ENCODE measurements at places on chromosomes 16 and 17.

DNA sequence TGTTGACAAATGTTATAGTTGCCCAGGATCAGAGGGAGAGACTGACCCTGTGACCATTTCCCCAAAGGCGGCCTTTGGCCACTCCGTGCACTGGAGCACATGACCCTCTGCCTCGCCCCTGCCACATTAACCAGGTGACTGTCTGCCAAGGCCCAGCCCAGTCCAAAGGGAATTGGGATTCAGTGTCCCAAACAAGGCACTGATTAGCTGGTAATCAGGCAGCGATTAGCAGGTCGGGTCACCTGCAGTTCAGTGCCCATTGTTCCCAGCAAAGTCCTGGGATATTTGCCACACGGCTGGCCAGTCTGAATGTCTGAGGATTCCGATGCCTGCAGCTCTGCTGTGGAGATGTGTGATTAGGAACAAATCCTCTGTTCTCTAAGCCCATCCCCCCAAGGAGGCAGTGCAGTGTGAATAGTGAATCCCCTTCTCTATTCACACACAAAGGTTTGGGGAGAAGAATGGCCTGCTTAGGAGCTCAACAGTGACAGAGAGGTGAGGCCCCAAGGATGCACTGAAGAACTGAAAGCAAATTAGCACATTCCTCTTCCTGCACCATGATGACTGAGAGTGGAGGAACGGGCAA, 123.1 kb upstream of the MAF start:
- DNase-seq, result no peak

DNA sequence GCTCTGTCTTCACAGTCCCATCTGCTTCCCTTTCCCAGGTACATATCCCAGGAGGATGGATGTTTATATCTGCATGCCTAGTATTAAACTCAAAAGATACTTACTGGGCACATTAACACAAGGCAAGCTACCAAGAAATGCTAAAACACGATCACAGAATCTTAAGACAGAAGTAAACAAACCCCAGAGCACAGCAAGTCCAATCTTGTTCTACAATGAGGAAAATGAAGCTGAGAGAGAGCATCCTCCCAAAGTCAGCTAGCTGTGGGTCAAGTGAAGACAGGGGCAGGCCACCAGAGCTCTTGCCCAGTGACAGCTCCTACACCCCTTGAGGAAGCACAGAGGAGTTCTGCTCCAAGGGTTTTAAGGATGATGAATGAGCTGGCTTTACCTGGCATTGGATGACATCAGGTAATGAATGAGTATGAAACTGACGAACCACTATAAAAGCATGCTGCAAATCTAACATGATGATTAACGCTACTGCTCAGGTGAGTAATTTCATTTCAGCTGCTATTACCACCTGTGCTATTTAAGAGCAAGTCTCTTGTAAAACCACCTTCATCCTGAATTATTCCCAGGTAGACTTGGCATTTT, 20.3 kb downstream of the XPO6 start:
- no peak for DNase-seq

DNA sequence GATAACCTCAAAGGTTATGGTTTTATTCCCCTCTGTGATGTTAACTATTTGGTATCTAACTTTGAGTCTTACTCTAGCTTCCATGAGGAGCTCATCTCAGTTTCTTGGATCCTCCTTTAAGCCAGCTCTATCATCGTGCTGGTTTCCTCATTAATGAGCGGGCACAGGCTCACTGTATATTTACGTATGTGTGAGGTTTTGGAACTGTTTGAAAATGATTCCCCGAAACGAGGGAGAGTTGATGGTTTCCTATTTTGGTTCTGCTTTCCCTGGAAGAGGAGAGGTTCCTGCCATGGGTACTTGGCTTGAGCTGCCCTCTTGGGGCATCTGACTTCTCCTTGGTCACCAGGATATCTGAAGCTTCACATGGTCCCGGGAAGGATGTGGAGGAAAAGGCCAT, 32.7 kb upstream of the PIK3R6 start:
- no peak for DNase-seq

DNA sequence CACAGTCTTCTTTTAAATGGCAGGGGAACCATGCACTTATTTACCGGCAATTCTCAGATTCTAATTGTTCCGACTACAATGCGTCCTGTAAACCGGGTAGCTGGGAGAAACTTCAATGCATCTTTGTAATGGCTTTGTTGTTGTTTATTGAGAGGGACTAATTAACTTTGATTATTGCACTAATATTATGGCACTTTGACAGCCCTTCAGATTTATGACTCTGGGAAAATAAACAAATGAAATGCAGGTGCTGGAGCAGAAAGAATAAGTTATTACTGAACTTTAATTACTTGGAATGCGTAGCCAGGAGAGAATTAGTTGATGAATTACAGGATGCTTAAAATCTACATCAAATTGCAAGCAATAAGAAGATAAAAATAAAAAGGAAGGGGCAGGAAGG, 77.0 kb downstream of the WWOX start:
- no peak for DNase-seq

DNA sequence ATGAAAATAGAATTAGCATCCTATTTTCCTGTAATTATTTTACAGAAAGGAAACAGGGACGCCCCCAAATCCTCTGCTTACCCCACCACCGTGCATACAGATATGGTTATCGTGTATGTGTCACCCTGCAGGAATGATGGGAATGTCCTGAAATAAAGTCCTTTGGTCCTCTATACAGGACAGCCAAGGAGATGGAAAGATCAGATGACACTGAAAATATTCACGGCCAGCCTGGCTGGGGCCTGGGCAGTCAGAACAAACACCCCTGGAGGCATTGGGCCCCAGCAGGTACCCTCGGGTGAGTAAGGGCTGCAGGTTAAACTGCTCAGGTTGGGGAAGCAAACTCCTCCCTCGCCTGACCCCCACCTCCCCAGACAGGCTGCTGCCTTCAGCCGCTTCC, 368.0 kb downstream of the FOXL1 start:
- no peak for DNase-seq

DNA sequence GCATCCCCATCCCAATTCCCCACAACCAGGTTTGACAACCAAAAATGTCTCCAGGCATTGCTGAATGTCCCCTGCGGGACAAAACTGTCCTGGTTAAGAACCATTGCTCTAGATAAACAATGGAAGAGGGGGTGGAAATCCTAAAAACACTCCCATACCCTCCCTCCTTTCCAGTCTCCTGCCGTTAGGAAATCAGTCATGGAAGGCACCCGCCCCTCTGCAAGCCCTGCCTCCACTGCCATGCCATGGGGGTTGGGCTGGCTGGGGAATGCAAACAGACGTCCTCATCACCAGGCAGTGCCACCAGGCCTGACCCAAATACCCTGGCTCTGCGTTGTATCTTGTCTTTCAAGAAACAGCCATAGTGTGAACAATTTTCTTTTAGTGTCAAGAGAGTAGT, 57.5 kb downstream of the CYTH1 start:
- DNase-seq, result peak; percentile 24

- DNase-seq, result no peak
Measured at GRCh38 chr17:1529863-1530262, 13.5 kb upstream of the INPP5K start.

DNA sequence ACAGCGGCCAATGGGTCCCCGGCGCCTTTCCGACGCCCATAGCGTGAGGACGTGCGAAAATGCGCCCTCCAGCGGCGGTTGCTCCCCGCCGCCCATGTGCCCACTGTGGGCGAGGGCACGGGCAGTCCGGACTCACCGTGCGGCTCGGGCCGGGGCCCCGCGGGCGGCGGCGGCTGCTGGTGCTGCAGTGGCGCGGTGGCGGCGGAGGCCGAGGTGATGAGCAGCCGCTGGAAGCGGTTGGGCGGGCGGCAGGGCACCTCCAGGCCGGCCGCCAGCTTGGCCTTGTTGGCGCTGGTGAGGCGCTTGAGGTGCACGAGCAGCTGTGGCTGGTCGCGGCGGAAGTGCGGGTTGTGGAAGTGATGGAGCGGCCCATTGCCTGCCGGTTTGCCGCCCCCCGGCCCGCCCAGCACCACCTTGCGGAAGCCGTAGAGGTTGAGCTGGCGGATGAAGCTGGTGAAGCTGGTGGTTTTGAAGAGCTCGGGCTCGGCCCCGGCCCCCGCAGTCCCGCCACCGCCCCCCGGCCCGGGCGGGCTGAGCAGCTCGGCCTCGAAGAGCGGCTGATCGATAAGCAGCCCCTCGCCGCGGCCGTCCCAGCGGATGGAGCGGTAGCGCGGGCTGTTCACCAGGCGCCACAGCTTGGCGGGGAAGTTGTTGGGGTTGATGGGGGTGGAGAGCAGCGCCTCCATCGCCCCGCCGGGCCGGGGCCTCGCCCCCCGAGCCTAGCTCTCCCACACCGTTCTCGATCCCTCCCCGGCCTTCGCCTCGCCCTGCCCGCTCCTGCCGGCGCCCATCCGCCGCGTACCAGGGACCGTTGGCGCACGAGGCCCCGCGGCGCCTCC, at the start of gene HSF5:
Gene HSF5 (minus strand): TSS at position 820 of the 839 bp plus-strand sequence. CDS start 134 bp downstream, at position 686.
- no peak for DNase-seq

DNA sequence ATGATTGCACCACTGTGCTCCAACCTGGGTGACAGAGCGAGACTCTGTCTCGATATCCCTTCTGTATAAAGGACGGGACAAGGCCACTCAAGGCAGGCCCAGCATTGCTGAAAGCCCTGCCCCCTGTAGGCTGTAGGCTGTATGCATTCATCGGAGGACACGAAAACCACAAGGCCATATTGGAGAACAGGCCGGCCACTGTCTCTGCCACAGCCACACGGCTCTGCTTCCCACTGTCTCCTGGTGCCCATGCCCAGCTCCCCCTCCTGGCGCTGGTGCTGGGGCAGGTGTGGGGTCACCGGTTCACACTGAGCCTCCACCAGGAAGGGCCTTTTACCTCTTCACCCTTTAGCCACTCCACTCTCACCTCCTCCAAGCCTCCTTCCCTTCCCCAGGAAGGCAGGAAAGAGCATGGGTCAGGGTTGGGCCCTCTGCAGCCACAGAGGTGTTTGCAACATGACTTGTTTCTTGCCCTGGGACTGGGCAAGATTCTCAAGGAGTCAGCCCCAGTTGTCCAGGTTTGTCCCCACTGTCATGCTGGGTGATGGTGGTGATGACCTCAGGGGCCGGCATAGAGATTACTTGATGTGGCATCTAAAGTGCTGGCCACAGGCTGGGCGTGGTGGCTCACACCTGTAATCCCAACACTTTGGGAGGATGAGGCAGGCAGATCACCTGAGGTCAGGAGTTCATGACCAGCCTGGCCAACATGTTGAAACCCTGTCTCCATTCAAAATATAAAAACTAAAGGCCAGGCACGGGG, 5.3 kb upstream of the NTN3 start:
- no peak for DNase-seq
